Pericardium fibroblast (primary cell): ENCODE measurements at places on chromosomes 4 and X. TPM values are rescaled to one million over a fixed set of nuclear protein-coding genes. Genes with fewer than 3 reads are reported as not detected.

The NKX1-1 gene
- total RNA-seq, result not detected in 2 replicates

The USP27X gene
- total RNA-seq, result 0.58 and 2.8 TPM in 2 replicates

The UCP1 gene
- not detected in 2 replicates for total RNA-seq

The DCAF12L1 gene
- not detected in 2 replicates for total RNA-seq

The STBD1 gene
- 0.94 and 4.6 TPM in 2 replicates for total RNA-seq

The FHDC1 gene
- total RNA-seq, result 0.35 and 0.60 TPM in 2 replicates

The MND1 gene
- 0.94 and 1.9 TPM in 2 replicates for total RNA-seq

The NELFA gene
- 14.9 and 15.9 TPM in 2 replicates for total RNA-seq
